ENCODE measurements at places on chromosomes 3 and 15. TPM values are rescaled to one million over a fixed set of nuclear protein-coding genes. Genes with fewer than 3 reads are reported as not detected.

Gene BCL2A1
- total RNA-seq, result 0.43 TPM

Gene GOLGA8B
- 9.1 TPM for total RNA-seq

Gene MRPL47
- 44.4 TPM for total RNA-seq

Gene GREM1
- total RNA-seq, result not detected

Gene FAM43A
- 16.6 TPM for total RNA-seq

Gene GOLGA8N
- total RNA-seq, result 7.4 TPM

Gene PCOLCE2
- total RNA-seq, result 52.7 TPM

GRCh38 chr3:180594631-180595558 is 7.1 kb upstream of the TTC14 start:
- no peak for DNase-seq

DNA sequence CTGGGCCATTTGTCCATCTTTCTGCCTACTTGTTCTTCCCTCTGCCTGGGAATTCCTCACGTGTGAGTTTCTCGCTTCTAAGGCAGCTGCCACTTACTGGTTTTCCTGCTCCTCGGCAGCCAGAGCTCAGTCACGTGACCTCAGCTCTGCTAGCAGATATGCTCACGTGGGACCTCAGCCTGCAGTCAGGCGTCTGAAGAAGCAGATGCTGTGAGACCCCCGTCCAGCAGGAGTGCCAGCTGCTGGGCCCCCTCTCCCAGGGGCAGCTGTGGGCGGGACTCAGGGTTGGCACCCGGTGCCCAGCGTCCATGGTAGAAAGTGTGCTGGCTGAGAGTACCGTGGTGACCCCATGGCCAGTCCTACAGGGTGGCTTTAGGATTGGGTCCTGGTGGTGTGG is 161.3 kb upstream of the TLE3 start:
- DNase-seq, result peak; percentile 81

DNA sequence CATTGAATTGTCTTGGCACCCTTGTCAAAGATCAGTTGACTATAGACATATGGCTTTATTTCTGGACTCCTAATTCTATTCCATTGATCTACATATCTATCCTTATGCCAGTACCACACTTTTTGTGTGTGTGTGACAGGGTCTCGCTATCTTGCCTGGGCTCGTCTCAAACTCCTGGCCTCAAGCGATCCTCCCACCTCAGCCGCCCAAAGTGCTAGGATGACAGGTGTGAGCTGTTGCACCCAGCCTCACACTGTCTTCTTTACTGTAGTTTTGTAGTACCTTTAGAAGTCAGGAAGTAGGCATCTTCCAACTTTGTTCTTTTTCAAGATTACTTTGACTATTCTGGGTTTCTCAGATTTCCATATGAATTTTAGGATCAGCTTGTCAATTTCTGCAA is 24.3 kb downstream of the CDAN1 start:
- DNase-seq, result no peak

GRCh38 chr15:62394079-62394478 is 229.0 kb upstream of the C2CD4B start:
- DNase-seq, result no peak

DNA sequence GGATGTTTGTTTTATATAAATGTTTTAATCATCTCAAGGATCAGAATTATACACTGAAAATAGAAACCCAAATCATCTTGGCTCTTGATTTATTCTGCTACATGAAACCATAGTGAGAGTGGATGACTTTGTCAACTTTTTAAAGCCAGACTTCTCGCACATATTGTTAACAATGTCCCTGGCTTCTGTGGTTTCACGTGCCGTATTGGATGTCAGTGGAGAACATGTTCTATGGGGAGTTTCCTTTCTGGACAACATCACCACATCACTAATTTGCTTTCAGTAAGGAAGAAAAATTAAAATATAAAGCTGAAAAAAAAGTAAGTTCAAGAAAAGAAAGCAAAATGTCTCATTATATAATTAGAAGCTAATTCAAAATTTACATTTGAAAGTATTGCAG is 297.1 kb upstream of the MME start:
- no peak for DNase-seq

- no peak for DNase-seq
Observed at GRCh38 chr15:87489456-87489855, 767.1 kb downstream of the NTRK3 start.

DNA sequence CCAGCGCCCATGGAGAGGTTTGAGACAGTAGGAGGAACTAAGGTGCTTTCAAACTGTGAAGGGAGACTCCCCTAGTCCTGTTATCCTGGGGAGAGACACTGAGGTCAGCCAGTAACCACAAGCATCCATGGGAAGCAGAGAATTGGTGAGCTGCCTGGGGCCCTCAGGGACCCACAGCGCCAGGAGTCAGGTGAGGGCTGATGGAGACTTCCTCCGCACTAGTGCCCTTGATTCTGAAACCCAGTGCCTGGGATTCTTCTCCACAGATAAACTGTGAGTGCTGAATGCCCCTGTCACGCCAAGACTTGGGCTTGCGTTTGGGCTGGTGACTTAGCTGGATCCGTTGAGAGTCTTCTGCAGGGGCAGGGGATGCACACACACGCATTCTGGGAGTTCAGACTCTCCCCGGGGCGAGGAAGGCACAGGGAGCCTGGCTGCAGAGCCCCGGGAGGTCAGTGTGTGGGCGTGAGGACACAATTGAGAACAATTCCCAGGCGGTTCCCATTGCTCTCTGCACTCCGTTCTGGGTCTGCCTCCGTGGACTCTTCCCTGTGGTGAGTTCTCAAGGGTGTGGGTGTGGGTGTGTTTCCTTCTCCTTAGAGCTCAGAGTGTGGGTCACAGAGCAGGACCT is 37.9 kb upstream of the SLCO2A1 start:
- DNase-seq, result no peak

- no peak for DNase-seq
Observed at GRCh38 chr3:193719735-193720134, 126.7 kb downstream of the OPA1 start.

GRCh38 chr3:66463730-66464511 is 36.9 kb downstream of the LRIG1 start:
- DNase-seq, result no peak

DNA sequence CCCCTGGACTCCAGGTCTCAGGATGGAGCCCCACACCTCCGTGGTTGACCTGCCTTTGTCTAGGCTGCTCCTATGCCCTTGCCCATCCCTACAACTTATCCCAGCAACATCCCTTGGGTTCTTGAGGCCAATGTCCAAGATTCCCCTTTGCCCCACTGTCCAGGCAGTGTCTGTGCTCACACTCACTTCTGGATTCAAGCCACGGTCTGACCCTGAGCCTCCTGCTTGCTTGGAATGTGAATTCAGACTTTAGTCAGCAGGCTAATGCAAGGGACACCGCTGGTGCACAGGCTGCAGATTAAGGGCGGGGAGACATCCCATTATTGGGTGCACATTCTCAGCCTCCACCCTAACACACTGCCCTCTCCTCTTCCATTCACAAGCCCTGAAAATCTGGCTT is 154.1 kb downstream of the WNT5A start:
- DNase-seq, result no peak

- DNase-seq, result no peak
Observed at GRCh38 chr3:176505878-176506621, 691.2 kb downstream of the TBL1XR1 start.

GRCh38 chr3:59081071-59081470 is 31.2 kb upstream of the CFAP20DC start:
- no peak for DNase-seq

- no peak for DNase-seq
Observed at GRCh38 chr15:83306561-83306960, 22.1 kb upstream of the BNC1 start.

GRCh38 chr15:66165856-66166255 is 87.7 kb downstream of the MEGF11 start:
- no peak for DNase-seq

GRCh38 chr3:161531930-161532329 is 35.3 kb downstream of the OTOL1 start:
- no peak for DNase-seq

Data from Right ventricle myocardium superior (tissue), 1 donor.